ENCODE measurements at places on chromosomes 5 and 9.

DNA sequence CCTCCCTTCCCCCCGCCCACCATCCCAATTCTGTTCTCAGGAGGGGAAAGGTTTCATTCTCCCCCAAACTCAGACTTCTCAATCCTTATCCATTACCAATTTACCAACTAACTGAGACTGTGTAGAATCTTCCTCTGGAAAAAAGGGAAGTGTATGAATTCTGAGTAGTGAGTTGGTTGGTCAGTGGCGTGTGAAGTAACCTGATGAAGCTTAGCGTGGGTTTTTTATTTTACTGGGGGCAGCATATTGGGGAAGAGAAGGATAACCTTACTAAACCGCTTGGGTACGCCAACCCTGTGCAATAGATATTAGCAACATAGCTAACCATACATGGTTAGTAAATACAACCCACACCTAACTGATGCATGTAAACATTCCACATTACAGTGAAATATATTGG lies 1.1 kb upstream of the DNAJC21 start:
- DNase-seq: no peak

DNA sequence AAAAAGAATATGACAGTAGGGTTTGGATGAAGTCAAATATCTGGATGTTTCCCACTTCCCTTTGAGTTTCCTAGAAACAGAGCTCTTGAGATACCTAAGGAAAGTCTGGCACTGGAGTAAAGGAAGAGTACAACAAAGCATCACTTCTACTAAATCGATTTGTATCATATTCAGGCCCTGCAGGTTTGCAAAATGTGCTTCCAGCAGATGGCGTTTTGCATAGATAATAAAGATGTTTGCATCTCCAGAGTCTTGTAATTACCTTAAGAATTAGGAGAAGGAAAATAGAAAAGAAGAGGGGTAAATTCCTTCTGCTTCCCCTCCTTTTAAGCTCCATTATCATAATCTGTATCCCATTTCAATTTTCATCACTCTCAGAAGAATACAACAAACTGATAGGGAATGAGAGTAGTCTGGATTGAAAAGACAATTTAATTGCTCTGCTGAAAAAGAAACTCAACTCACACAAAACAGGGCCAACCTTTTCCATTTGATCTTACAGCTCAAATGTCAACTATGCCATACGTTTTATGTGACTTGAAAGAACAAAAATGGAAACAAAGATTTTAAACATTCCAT lies 380.4 kb downstream of the PTPRD start:
- peak; percentile 14 for DNase-seq

GRCh38 chr5:180521101-180521500 lies 26.9 kb downstream of the CNOT6 start:
- no peak for DNase-seq

GRCh38 chr9:95552814-95553546 lies 36.2 kb upstream of the PTCH1 start:
- DNase-seq: no peak

DNA sequence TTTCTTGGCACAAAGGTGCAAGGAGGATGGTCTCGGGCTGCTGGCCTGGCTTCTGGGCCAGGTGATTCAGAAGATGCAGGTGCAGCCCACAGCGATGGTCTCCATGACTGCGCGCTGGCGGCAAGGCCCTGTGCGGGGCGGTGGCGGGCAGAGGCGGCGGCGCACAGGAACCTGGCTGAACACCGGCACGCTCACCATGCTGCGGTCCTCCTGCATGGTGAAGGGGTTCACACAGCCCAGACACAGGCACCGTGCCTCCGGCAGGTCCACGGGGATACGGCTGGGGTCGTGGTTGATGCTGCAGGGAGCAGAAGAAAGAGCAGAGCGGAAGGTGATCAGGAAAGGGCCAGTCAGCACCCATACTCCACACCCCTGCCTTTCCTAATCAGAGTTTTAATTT lies 4.8 kb downstream of the IL17B start:
- no peak for DNase-seq

- DNase-seq: no peak
These were observed 26.9 kb downstream of the KLF4 start for GRCh38 chr9:107462691-107463090.

DNA sequence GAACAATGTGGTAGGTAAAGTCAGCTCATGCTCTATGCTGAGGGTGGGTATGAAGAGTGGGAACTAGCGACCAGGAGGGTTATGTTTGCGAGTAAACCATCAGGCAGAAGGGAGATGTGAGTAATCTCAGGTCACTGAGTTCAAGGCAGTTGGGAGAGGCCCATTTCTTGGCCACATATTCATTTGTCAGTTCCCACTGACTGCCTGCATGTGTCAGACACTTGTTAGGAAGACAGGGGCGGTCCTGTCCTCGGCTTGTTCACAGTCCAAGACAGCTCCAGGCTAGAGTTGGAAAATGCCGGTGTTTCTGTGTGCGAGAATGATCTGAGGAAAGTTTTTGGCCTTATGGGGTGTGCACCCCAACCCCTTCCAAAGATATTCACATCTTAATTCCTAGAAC lies 48.6 kb upstream of the GDNF start:
- DNase-seq: no peak

DNA sequence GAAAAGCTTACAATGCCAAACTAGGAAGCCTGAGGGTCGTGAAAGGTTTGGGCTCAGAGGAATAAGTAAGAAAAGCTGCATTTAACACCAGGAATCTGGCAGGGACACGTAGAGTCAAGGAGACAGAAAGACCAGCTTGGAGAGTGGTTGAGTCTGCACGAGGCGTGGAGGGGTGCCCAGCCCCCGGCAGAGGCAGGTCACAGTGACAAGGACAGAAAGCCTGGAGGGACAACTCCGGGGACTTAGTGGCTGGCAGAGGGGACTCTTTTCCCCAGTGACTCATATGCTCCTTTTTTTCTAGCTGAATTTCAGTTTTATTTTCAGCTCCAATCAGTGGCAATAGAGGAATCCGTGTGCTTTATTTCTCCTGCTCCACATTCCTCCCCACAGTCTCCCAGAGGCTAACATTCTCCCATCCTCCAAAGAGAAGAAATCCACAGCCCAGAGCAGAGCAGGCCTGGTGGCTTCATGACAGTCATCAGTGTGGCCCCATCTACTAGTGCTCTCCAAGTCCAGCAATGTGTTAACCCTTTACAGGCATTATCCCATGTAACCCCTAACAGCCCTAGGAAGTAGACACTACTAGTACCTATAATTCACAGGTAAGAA lies 80.7 kb downstream of the KCNIP1 start:
- DNase-seq: no peak

DNA sequence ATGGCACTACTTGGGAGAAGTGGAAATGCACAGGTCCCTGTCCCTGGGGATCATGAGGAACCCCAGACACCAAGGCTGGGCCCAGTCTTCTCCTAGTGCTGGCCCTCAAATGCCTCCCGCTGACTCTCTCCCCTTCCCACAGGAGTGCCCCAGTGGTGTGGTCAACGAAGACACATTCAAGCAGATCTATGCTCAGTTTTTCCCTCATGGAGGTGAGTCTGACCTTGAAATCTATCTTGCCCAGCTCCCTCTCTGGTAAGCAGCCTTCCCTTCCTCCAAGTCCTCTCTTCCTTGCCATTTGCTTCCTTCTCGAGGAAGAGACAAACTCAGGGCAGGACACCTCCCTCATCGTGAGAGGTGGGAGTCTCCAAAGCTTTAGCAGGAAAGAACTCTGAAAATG lies 63.3 kb upstream of the GABRP start:
- no peak for DNase-seq

- no peak for DNase-seq
These were observed 58.9 kb downstream of the SUSD1 start for GRCh38 chr9:112115970-112116753.

DNA sequence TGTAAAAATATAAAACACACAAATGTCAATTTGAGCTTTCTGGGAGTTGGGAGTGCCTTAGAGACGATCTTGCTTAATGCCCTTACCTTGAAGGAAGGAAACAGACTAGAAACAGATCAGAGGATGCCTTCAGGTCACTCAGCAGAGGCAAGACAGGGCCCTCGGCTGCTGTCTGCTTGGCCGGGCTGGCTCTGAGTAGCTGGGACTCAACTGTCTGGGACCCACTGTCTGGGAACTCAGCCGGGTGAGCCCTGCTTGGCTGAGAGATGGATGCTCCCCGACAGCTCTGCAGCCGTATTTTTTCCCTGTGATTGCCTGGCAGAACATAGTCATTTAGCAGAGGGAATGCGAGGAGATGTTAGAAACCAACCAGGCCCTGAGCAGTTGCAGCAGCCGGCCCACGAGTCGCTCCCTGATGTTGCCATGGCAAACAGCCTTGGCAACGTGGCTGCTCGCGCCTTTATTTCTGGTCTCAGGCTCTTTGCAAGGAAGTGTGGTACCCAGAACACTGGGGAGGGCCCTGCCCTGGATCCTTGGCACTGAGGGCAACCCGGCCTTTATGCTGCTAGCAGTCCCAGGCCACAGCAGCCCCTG lies 10.9 kb downstream of the PPARGC1B start:
- no peak for DNase-seq

DNA sequence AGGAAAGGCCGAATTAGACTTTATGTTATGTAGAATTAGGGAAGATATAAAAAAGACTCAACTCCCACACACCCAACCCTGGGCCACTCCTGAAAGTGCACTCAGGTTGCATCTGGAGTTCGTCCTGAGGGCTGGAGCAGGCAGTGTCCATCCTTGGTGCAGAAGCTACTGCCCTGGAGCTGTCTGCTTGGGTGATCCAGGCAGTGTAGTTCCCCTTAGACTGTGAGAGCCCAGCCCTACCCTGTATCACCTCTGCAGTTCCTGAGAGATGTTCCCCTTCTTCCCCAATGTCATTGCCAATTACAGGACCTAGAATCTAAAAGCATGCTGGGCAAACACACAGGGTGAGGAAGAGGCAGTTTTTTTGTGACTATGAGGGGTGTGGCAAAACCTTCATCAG lies 368.3 kb upstream of the ST8SIA4 start:
- DNase-seq: no peak

DNA sequence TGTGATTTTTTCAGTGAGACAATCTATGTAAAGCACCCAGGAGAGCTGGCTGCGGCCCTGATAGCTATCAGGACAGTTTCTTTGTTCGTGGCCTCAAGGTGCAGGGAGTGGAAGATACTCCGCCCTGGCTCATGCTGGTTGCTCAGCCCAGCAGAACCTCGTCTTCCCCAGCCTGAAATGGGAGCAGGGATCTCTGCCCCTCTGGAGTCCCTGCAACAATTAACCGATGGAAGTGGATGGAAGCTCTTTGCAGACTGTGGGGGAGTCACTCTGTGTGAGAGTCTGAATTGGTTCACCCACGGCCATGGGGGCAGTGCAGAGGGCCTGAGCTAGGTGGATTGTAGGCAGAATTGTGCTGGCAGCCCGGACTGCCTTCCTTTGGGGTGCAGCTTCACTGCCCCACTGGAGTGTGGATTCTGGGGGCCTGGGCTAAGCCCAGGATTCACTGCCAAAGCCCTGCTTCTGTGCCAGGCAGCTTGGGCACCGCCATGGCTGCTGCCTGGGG lies 2.8 kb downstream of the AIF1L start:
- DNase-seq: no peak

GRCh38 chr5:178232124-178232919 lies at the start of gene PHYKPL:
Gene PHYKPL, minus strand, starts transcription at chr5:178232802. Its CDS starts 252 bp downstream, at chr5:178232550.
- peak; percentile 19 for DNase-seq

DNA sequence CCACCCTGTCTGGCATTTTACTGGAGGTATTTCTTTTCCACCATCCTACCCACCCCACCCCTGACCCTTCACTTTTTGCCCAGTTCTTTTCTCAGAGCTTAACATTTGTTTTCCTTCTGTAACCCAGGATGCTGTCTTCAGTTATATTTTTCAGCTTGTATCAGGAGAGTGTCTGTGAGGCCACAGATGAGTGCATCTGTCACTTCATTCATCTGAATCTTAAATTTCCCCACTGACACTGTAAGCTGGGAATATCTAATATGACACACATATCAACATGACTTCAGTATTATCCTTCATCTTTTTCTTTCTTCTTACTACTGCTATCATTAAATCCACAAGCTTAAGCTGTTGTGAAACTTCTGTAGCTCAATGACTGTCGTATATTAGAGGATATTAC lies 4.9 kb downstream of the MARCHF3 start:
- no peak for DNase-seq

- DNase-seq: no peak
These were observed 189.0 kb downstream of the RGS3 start for GRCh38 chr9:113652355-113653152.

- DNase-seq: no peak
These were observed 101.8 kb downstream of the CCDC192 start for GRCh38 chr5:127804886-127805426.

GRCh38 chr5:148585988-148586387 lies 68.3 kb downstream of the HTR4 start:
- DNase-seq: no peak

- no peak for DNase-seq
These were observed 150.5 kb downstream of the TLE1 start for GRCh38 chr9:81538890-81539289.

DNA sequence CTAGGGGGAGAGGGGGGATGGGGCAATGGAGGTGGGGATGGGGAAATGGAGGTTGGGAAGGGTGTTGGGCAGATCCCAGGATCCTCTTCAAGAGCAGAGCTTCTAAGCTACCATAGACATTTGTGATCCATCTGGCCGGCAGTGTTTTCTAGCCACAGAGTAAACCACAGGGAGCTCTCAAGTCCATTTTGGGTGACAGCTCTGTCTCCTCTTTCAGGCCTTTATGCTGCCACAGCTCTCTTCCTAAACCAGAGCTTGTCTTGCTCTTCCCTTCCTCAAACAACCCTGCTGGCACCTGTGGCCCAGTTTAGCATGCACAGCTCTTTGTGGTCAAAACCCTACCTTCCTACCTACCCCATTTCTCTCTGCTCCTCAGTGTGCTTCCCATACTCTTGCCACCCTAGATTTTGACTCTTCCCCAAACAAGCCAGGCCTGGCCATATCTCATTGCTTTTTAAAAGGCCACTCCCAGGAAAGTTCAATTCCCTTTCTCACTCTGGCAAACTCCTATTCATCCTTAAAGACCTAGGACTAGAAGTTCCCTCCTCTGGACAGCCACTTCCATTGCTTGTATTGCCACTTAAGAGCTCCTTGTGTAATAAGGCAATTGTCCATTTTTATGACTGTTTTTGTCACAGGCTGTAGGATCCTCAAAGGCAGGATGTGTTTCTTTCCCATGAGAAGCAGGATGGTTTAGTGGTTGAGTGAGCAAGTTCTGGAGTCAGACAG lies 84.3 kb upstream of the PANK3 start:
- DNase-seq: no peak

DNA sequence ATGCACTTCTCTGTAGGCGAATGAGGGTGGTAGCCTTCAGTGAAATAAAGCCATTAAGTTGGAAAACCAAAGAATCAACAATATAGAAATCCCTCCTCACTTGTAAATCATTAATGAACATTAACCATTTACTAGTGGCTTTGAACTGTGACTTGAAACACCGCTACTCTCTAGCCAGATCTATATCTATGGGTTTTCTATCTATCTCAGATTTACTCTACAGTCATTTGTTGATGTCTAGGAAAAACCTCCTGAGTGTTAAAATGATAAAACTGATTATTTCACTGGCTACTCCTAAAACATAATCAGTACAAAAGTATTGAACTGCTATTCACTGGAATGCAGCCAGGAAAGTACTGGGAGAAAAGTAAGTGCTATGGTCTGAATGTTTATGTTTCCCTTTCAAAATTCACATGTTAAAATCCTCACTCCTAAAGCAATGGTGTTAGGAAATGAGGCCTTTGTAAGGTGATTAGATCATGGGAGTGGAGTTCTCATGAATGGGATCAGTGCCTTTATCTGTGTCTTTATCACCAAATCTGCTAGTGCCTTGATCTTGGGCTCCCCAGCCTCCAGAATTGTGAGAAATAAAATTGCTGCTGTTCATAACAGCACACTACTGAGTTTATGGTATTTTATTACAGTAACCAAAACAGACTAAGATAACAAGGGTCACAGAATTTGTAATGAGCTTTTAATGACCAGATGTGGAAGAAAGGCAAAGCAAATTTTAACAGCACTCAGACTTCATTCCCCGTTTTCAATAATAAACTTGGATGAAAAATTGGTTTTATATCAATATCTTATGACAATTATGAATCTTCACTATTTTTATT lies 8.6 kb upstream of the OXCT1 start:
- DNase-seq: no peak
